Aorta (tissue), 5 donors: ENCODE measurements at places on chromosomes 1 and 21. TPM values are rescaled to one million over a fixed set of nuclear protein-coding genes. Genes with fewer than 3 reads are reported as not detected.

The CEP170 gene
- 13.7 TPM for polyA plus RNA-seq

The KLHDC9 gene
- 7.9 TPM for polyA plus RNA-seq

GRCh38 chr1:48744032-48744431 is 32.7 kb downstream of the BEND5 start:
- H3K36me3 ChIP-seq, result no peaks in the 10 kb centered on the region
- H3K4me1 ChIP-seq, result peaks cover 8% of the 10 kb centered on the region
- no peak overlapping the region for H3K4me3 ChIP-seq
- H3K27ac ChIP-seq, result peak overlapping the region; percentile 31

GRCh38 chr1:185907246-185907645 is 173.1 kb downstream of the HMCN1 start:
- H3K27me3 ChIP-seq, result no peaks in the 10 kb centered on the region
- H3K4me1 ChIP-seq, result no peaks in the 10 kb centered on the region
- H3K27ac ChIP-seq, result no peak overlapping the region
- H3K4me3 ChIP-seq, result no peak overlapping the region
- no peaks in the 10 kb centered on the region for H3K36me3 ChIP-seq

The KRTAP19-1 gene
- not detected for polyA plus RNA-seq

The SLC30A10 gene
- polyA plus RNA-seq, result 0.25 TPM

- no peak overlapping the region for H3K4me3 ChIP-seq
- DNase-seq, result peak; percentile 43
- H3K27me3 ChIP-seq, result no peaks in the 10 kb centered on the region
- H3K27ac ChIP-seq, result no peak overlapping the region
These were observed 2.0 kb downstream of the INAVA start for GRCh38 chr1:200896531-200897196.

The HPDL gene
- polyA plus RNA-seq, result not detected

The GBP1 gene
- polyA plus RNA-seq, result 45.3 TPM

- H3K4me3 ChIP-seq, result no peak overlapping the region
- H3K27ac ChIP-seq, result no peak overlapping the region
- H3K36me3 ChIP-seq, result no peaks in the 10 kb centered on the region
- H3K4me1 ChIP-seq, result no peaks in the 10 kb centered on the region
- H3K27me3 ChIP-seq, result no peaks in the 10 kb centered on the region
- no peak for DNase-seq
These were observed 114.9 kb upstream of the DPT start for GRCh38 chr1:168843950-168844349.

GRCh38 chr1:21552715-21553114 is 43.5 kb downstream of the ALPL start:
- no peak overlapping the region for H3K4me3 ChIP-seq
- no peaks in the 10 kb centered on the region for H3K27me3 ChIP-seq
- no peaks in the 10 kb centered on the region for H3K4me1 ChIP-seq
- DNase-seq, result no peak

DNA sequence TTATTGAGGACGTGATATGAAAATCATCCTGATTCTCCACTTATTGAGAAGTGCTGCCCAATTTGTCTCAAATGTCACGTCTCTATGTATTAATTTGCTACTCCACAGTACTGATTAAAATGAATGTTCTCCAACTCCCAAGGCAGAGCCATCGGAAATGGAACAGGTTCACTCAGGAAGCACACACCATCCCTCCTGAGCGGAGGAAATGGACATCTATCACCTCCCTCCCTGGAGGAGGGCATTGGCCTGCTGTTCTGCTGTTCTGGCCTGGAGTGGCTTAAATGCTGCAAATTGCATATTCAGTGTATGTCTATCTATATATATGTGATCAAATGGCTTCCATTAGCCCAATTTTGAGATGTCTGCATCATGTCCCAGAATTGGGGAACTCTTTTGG is 140.5 kb downstream of the CSMD2 start:
- no peak overlapping the region for H3K27ac ChIP-seq
- no peak overlapping the region for H3K4me3 ChIP-seq
- no peaks in the 10 kb centered on the region for H3K36me3 ChIP-seq
- DNase-seq, result no peak

The SPAG17 gene
- polyA plus RNA-seq, result not detected

- H3K4me1 ChIP-seq, result no peaks in the 10 kb centered on the region
- peak; percentile 82 for DNase-seq
- H3K36me3 ChIP-seq, result no peaks in the 10 kb centered on the region
These were observed 9.6 kb downstream of the PROK1 start for GRCh38 chr1:110460253-110461220.

DNA sequence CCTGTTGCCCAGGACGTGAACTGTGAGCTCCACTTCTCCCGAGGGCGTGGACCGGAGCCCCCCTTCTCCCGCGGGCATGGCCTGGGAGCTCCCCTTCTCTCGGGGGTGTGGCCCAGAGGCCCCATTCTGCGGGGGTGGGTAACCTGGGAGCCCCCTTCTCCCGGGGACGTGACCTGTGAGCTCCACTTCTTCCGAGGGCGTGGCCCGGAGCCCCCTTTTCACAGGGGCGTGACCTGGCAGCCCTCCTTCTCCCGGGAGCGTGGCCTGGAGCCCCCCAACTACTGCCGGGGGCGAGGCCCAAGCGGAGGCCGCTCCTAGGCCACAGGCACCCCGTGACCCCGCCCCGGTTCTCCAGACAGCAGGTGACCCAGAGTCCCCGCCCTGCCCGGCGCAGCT is 320 bp downstream of the C1orf174 start:
- H3K36me3 ChIP-seq, result no peaks in the 10 kb centered on the region
- peak overlapping the region; percentile 79 for H3K4me3 ChIP-seq
- no peaks in the 10 kb centered on the region for H3K27me3 ChIP-seq
- no peak overlapping the region for H3K27ac ChIP-seq
